Lower lobe of right lung (tissue), 2 donors: ENCODE measurements at places on chromosomes 1 and 21. TPM values are rescaled to one million over a fixed set of nuclear protein-coding genes. Genes with fewer than 3 reads are reported as not detected.

The TCHH gene
- total RNA-seq: 0.15 TPM

The ARMH1 gene
- total RNA-seq: 14.5 TPM

The TNN gene
- total RNA-seq: 0.18 TPM

The NTRK1 gene
- 1.9 TPM for total RNA-seq

The MORC3 gene
- total RNA-seq: 42.3 TPM

The LCE1D gene
- total RNA-seq: not detected

The ELF3 gene
- 74.1 TPM for total RNA-seq

The GUCA2B gene
- not detected for total RNA-seq

The TNNT2 gene
- 6.4 TPM for total RNA-seq

The MSH4 gene
- total RNA-seq: 0.65 TPM

The STYXL2 gene
- total RNA-seq: 0.09 TPM

The TTC24 gene
- total RNA-seq: not detected

The CRYAA gene
- not detected for total RNA-seq

- no peak overlapping the region for H3K27ac ChIP-seq
- peaks cover 18% of the 10 kb centered on the region for H3K4me1 ChIP-seq
- H3K4me3 ChIP-seq: no peak overlapping the region
- H3K27me3 ChIP-seq: no peaks in the 10 kb centered on the region
- no peak for DNase-seq
Measured at GRCh38 chr1:12625276-12625675, 7.3 kb upstream of the DHRS3 start.

DNA sequence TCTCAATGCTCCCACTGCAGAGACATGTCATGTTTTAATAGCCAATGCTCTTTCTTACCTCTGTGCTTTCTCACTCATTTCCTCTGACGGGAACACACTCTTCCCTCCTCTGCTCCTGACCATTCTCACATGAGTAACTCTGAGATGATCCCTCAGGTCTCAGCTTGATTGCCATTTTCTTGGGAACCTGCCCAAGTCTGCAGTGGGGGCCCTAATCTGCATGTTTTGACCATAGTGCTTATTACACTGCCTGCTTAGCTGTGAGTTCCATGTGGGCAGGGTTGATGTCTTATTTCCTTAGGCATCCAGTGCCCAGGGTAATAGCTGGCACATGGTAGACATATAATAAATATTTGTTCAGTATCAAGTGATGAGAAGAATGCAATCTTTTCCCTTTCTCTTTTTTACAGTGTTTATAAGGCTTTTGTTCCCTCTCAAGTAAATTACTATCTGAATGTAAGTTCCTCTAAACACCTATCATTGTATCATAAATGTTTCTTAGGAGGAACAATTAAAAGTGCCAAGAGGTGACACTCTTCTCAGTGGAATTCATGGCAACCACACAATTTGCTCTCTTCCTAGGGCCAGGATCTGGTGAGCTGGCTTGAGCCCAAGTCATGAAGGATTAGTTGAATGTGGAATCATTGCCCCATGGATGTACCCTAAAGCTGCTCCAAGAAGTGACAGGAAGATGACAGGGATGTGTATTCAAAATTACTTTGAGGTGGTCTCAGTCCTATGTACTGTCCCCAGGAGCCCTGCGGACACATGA lies 485.4 kb upstream of the USP24 start:
- H3K4me3 ChIP-seq: no peak overlapping the region
- no peaks in the 10 kb centered on the region for H3K36me3 ChIP-seq
- DNase-seq: no peak
- H3K27me3 ChIP-seq: no peaks in the 10 kb centered on the region
- H3K27ac ChIP-seq: no peak overlapping the region

- no peaks in the 10 kb centered on the region for H3K4me1 ChIP-seq
- no peaks in the 10 kb centered on the region for H3K36me3 ChIP-seq
Measured at GRCh38 chr1:56024155-56024554, 555.2 kb downstream of the PLPP3 start.

GRCh38 chr1:30466026-30466425 lies 257.4 kb downstream of the MATN1 start:
- H3K27me3 ChIP-seq: peaks cover 8% of the 10 kb centered on the region
- DNase-seq: no peak
- H3K36me3 ChIP-seq: no peaks in the 10 kb centered on the region

DNA sequence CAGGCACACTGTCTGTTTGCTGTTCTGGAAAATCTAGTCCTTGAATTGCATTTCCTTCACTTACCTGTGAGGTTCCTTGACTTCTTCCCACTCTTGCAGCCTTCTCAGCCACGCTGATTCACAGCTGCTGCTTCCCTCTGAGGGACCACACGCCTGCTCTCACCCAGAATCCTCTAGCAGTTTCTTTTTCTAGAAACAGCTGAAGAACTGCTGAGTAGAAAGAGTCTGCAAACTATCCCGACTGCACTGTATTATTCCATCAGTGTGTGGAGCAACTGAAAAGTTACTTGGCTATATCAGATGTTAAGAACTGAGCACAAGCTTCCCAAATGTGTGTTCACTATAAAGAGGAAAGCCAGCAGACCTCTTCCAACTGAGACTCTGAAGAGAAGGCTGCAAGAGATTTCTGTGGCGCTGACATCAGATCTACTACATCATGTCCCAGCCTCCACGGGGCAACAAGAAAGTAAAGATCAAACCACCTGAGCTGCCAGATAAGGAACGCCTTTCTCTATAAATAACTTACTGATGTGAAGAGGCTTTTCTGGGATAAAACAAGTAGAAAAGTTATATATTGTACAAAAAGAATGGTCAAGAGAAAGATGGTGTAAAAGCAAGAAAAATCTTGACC lies 226.6 kb downstream of the RERE start:
- no peak overlapping the region for H3K4me3 ChIP-seq
- H3K36me3 ChIP-seq: no peaks in the 10 kb centered on the region
- H3K4me1 ChIP-seq: peaks cover 13% of the 10 kb centered on the region
- DNase-seq: no peak
- no peaks in the 10 kb centered on the region for H3K27me3 ChIP-seq

GRCh38 chr1:33517596-33518250 lies 45.3 kb downstream of the ZSCAN20 start:
- no peak overlapping the region for H3K4me3 ChIP-seq
- H3K4me1 ChIP-seq: no peaks in the 10 kb centered on the region
- no peak overlapping the region for H3K27ac ChIP-seq
- no peak for DNase-seq

GRCh38 chr21:37658121-37658816 lies 258.0 kb downstream of the KCNJ6 start:
- H3K4me1 ChIP-seq: peaks cover 30% of the 10 kb centered on the region
- no peak overlapping the region for H3K4me3 ChIP-seq
- no peaks in the 10 kb centered on the region for H3K36me3 ChIP-seq
- H3K27me3 ChIP-seq: no peaks in the 10 kb centered on the region

DNA sequence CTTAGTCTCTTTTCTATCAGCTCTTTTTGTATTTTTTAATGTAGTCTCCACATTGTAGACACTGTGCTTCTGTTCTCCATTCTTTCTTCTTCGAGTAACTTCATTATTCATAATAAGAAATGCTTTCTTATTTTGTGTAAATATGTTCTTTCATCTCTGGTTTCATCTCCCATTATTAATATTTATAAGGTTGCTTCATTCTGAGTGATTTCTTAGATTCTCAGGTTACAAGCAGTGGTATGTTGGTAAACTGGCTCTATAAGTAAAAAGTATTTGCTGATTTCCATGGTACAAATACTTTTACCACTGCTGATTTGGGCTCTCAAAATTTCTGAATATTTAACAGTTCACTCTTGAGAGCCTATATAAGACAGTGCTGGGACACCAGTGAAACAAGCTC lies 81.3 kb downstream of the CDC14A start:
- H3K4me1 ChIP-seq: peaks cover 14% of the 10 kb centered on the region
- H3K4me3 ChIP-seq: no peak overlapping the region

DNA sequence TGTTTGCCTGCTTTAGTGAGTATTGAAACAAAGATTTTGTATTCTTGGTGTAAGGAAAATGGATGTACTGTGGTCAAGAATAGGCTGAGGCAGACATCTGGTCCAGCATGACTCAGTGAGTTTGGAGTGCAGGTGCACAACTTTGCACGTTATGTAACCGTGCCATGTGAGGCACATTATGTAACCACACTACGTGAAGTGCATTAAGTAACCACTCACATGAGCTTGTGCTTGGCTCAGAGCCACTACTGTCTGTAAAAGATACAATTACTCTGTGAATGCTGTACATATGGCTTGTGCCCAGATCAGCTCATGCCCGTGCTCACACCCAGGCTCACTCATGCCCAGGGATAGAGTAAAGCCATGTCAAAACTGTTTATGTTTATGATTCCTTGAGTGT lies 216.8 kb downstream of the CTH start:
- H3K27ac ChIP-seq: no peak overlapping the region
- no peaks in the 10 kb centered on the region for H3K4me1 ChIP-seq
- H3K27me3 ChIP-seq: no peaks in the 10 kb centered on the region
- no peak overlapping the region for H3K4me3 ChIP-seq

DNA sequence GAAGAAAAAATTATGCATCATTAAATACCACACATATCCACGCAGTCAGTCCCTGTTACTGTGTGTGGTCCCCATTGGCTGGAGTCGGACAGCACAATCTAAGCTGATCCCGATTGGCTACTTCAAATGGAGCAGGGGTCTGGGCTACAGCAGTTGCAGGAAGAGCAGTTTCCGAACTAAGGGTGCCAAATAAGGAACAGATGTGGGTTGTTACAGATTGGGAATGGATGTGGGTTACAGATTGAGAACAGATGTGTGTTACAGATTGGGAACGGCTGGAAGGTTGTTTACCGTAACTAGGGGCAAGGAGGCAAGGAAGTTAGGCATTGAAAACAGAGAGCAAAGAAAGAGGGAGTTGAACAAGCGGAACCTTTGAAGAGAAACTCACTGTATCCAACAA lies 19.9 kb downstream of the OR2L13 start:
- no peak overlapping the region for H3K4me3 ChIP-seq
- H3K27ac ChIP-seq: no peak overlapping the region
- H3K4me1 ChIP-seq: no peaks in the 10 kb centered on the region
- no peak for DNase-seq
- no peaks in the 10 kb centered on the region for H3K27me3 ChIP-seq

DNA sequence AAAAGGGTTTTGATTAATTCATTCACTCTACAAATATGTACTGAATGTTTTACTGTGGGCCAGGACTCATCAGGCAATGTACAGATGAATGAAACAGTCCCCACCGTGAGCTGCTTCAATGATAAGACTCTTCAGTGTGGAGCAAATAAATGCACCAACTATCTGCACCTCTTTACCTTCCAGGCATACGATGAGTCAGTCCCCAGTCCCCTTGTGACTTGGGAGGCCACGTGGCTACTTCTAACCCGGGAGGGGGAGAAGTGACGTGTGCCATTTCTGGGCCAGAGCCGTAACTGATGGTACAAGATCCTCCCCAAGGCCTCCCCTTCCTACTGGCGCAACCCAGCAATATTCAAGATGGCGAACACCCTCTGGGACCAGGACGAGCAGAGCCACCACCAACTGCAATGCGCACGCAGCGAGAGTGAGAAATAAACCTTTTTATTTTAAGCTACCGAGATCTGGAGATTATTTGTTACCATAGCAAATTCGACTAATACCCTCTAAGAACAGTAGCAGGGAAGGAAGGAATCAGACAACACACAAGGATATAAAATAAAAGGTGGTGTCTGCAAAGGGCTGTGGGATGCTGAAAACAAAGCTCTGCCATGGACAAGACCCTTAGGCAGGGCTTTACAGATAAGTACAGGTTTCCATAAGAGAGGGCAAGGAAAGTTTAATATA lies 74.5 kb downstream of the NPHP4 start:
- DNase-seq: no peak
- no peaks in the 10 kb centered on the region for H3K27me3 ChIP-seq

- no peaks in the 10 kb centered on the region for H3K27me3 ChIP-seq
- no peaks in the 10 kb centered on the region for H3K36me3 ChIP-seq
- no peak overlapping the region for H3K4me3 ChIP-seq
Measured at GRCh38 chr21:28332796-28333195, 659.9 kb downstream of the LTN1 start.

- DNase-seq: no peak
- no peak overlapping the region for H3K4me3 ChIP-seq
Measured at GRCh38 chr1:92956254-92957029, 4.8 kb downstream of the DIPK1A start.

DNA sequence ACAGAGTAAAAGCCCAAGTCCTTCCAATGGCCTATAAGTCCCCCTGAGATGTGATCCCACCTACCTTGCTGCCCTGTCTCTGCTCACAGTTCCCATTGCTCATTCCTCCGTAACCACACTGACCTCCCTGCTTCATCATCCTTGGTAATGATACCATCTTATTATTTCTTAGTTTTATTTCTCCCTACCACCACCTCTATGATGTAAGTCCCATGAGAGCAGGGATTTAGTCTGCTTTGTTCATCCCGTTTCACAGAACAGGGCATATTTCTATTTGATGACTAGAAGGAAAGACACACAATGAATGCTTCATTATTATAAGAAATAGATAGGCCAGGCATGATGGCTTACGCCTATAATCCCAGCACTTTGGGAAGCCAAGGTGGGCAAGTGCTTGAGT lies 22.5 kb downstream of the NIBAN1 start:
- no peaks in the 10 kb centered on the region for H3K36me3 ChIP-seq
- no peak overlapping the region for H3K4me3 ChIP-seq
- no peaks in the 10 kb centered on the region for H3K27me3 ChIP-seq
- peaks cover 24% of the 10 kb centered on the region for H3K4me1 ChIP-seq

DNA sequence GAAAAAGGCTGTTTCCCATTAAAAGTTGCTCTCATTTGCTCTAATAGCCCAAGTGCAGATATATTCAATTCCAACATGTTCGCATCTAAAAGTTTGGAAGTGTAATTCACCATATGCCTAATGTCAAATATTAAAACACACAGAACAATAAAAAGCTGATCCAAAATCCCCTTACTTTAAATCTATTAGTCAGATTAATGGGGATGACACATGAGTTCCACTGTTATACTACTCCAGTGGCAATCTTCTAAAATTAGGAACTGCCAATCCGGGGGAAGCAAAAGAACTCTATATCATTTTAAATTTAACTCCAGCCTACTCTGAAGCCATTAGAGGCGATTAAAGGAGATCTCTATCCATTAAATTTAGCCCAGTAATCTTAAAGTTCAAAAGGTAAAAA lies 317.1 kb downstream of the NTNG1 start:
- H3K4me1 ChIP-seq: no peaks in the 10 kb centered on the region
- DNase-seq: no peak
- no peak overlapping the region for H3K27ac ChIP-seq
- no peaks in the 10 kb centered on the region for H3K36me3 ChIP-seq
- no peak overlapping the region for H3K4me3 ChIP-seq

- no peak for DNase-seq
- no peak overlapping the region for H3K27ac ChIP-seq
- no peaks in the 10 kb centered on the region for H3K27me3 ChIP-seq
- no peaks in the 10 kb centered on the region for H3K4me1 ChIP-seq
- H3K36me3 ChIP-seq: no peaks in the 10 kb centered on the region
- no peak overlapping the region for H3K4me3 ChIP-seq
Measured at GRCh38 chr1:76179219-76179698, 104.7 kb downstream of the ST6GALNAC3 start.

DNA sequence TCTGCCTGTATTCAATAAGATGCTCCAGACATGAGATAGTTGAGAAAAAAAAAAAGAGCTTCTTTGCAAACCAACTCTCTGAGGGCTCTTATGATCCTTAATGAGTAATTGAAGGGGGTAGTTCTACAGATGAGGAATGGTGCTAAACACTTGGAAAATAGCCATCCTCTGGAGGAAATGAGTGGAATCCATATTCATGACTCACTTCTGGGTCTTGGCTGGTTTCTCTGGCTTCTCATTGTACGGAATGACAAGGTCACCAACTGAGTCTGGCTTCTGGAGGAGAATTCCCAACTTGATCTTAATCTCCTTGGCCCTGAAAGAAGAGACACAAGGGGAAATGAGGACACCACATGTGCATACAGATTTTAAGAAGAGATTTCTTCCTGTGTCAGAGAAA lies 34.7 kb downstream of the RGS5 start:
- no peak overlapping the region for H3K27ac ChIP-seq
- no peak overlapping the region for H3K4me3 ChIP-seq
- peaks cover 38% of the 10 kb centered on the region for H3K4me1 ChIP-seq
